Activated naive CD4-positive, alpha-beta T cell treated with anti-CD3 and anti-CD28 coated beads, Interleukin-2, amount 10 ng/mL, durations not matched to agents 7 days and 5 days (primary cell): ENCODE measurements at places on chromosomes 5 and 9.

GRCh38 chr5:57432876-57433275 lies 49.7 kb downstream of the ACTBL2 start:
- no peak overlapping the region for H3K27ac ChIP-seq
- no peak for DNase-seq
- no peak overlapping the region for H3K4me3 ChIP-seq

- no peak overlapping the region for H3K27ac ChIP-seq
Observed at GRCh38 chr5:156219483-156220005, 107.4 kb upstream of the SGCD start.

- DNase-seq, result no peak
- H3K27ac ChIP-seq, result no peak overlapping the region
- no peak overlapping the region for H3K4me3 ChIP-seq
- H3K36me3 ChIP-seq, result no peaks in the 10 kb centered on the region
- H3K4me1 ChIP-seq, result no peaks in the 10 kb centered on the region
Observed at GRCh38 chr5:158923799-158924551, 175.7 kb downstream of the EBF1 start.

DNA sequence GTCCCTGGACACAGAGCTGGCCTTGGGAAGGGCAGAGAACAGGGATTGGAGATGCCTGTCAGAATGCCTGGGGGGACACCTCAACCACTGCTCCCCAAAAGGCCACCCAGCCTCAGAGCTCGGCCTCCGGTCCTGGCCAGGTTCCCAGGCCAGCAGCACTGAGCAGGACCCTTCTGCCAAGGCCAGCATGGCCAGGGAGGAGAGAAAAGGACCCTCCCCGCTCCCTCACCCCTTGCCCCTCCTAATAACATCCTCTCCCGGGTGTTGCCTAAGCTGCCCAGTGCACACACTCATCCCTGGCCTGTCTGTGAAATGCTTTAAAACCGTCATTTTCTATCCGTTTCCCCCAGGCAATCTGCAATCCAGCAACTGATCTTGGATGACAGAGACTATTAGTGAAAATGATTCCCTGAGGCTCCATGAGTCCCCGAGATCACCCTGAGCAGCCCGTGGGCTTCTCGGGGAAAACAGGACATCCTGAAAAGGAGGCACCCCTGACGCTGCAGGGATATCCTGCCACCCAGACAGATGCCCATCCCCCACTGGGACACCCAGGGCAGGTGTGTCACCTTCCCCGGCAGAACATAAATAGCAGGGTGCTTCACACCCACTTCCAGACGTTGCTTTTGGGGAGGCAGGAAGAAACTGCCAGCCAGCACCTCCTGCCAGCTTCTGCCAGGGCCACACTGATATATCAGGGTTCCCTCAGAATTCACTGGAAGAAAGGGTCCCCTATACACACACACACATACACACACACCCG lies 75.3 kb downstream of the ADAMTS2 start:
- H3K4me3 ChIP-seq, result no peak overlapping the region
- no peak overlapping the region for H3K27ac ChIP-seq
- peaks cover 5% of the 10 kb centered on the region for H3K27me3 ChIP-seq
- DNase-seq, result no peak
- no peaks in the 10 kb centered on the region for H3K4me1 ChIP-seq
- no peaks in the 10 kb centered on the region for H3K36me3 ChIP-seq
